ENCODE measurements at places on chromosomes 7 and 10.

DNA sequence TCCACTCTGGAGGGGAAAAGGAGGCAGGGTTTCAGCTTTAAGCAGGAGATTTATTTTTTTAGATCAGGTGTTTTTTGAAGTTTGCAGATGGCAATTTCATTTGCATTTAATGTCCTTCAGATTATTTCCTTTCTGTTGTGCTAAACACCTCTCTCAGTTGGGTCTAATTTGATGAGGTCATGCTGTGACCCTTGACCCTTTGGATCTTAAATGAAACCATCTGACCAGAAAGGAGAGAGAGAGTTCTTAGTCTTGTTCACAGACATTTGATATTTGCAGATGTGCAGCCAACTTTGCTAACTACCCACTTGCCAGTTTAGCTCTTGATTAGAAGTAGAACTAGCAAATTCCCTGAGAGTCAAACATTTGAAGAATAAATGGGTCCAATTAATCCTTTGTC, 101.5 kb upstream of the RAB11FIP2 start:
- no peak for DNase-seq

DNA sequence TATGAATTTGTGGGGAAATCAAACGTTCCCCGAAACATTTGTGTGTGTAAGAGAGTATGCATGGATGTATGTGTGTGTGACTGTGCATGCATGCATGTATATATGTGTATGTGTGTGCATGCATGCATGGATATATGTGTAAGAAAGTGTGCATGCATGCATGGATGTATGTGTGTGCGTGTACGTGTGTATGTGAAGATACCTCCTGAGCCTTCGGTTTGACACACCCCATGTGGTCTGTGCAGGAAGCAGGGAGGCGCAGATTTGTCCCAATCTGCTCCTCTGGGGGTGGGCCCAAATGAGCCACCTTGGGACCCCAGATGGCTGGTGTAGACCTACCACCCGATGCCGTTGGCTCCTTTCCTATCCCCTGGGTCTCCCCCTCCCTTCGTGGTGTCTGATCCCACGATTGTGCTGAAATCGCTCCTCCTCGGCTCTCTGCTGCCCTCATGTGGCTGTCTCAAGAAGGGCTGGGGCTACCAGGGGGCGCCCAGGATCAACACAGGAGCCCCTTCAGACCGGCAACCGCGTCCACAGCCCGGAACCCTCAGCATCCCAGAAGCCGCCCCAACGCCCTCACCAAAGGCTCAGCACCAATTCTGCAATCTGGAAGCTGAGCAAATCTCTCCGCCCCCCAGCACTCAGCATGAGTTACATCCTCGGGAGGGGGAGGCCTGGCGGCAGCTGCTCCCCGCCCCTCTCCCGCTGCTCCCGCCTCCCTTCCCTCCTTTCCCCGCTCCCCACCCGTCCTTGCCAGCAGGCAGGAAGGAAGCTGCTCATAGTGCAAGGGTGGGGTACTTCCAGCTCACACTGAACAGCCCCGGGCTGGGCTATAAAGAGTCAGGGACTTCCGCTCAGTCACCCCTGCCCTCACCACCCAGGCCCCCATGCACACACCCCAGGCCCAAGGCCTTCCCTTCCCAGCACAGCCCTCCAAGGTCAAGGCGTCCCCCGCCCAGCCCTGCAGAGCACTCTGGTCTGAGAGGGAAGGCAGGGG, 2.3 kb upstream of the NOS3 start:
- peak; percentile 63 for DNase-seq

GRCh38 chr10:60942788-60943315, 1.1 kb downstream of the RHOBTB1 start:
- no peak for DNase-seq

DNA sequence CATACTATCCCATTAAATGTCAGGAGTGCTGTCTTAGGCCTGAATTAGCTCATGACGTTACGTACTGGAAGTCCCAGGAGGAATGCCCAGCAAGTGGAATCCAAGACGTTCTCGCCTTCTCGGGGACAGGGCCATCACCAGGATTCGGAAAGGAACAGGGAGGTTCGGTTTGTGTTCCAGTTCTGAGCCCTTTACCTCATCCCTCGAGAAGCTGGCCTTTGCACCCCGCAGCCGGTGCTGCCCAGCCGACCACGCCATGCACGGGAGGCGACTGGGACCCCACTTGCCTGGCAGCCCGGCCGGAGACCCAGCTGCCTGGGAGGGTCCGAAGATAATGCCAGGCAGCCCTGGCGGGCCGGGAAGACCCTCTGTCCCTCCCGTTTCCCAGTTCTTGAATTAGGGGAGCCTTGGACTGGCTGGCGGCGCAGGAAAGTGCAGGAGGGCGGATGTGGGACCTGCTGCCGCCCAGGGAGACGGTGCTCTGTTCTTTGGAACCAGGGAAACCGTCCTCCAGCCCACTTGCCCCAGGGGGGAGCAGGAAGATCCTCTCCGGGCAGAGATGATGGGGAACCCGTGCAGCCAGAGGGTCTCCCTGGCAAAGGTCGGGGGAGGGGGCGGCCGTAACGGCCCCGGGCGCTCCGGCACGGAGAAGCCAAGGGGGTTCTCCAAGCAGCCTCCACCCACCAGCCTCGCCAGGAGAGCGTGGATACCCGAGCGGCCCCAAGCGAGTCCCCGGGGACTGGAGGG, 671 bp upstream of the CHST3 start:
- no peak for DNase-seq

- no peak for DNase-seq
These were observed 11.8 kb downstream of the OR9A2 start for GRCh38 chr7:143015084-143015483.

GRCh38 chr7:138917771-138918170, 63.4 kb downstream of the KIAA1549 start:
- no peak for DNase-seq

DNA sequence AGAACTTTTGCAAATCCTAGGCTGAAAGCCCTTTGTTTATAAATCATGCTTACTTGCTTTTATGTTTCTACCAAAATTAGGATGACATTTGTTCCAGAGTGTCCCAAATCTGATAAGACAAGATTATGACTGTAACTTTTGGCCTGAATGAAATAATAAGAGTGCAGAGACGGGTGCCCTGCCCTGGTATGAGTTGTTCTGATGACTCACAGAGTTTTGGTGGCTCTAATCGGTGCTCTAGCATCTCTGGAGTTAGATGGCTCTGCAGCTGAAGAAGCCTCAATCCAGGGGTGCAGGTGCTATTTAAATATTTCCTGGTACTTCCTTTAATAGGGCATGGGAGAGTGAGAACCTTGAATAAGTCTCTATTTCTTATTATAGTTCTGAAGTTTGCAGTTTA, 102.2 kb upstream of the ELMO1 start:
- DNase-seq, result no peak

- DNase-seq, result no peak
These were observed 376.4 kb downstream of the PARD3 start for GRCh38 chr10:34438741-34439140.

- DNase-seq, result no peak
These were observed 85.0 kb upstream of the ZNF800 start for GRCh38 chr7:127477295-127478023.

DNA sequence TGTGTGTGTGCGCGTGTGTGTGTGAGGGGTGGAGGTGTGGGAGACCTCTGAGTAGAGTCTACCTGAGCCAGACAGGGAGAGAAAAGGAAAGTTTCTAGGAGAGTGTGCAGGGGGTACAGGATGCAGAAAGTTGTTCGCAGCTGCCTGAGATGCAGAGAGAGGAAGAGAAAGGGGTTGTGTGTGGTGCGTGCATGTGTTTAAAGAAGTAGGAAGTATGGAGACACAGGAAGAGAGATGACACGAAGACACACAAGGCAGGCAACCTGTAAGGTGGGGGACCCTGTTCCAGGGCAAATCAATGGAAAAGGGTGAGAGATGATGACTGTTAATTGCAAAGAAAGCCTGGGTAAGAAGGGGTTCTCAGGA, 52.2 kb downstream of the C10orf105 start:
- no peak for DNase-seq

- DNase-seq, result no peak
These were observed 32.8 kb upstream of the ZNF365 start for GRCh38 chr10:62341419-62341818.

GRCh38 chr10:82252081-82252480, 377.1 kb downstream of the NRG3 start:
- DNase-seq, result no peak

GRCh38 chr10:123284022-123284421, 129.8 kb downstream of the BUB3 start:
- DNase-seq, result no peak

- no peak for DNase-seq
These were observed 159.9 kb upstream of the RNF32 start for GRCh38 chr7:156480671-156481070.

DNA sequence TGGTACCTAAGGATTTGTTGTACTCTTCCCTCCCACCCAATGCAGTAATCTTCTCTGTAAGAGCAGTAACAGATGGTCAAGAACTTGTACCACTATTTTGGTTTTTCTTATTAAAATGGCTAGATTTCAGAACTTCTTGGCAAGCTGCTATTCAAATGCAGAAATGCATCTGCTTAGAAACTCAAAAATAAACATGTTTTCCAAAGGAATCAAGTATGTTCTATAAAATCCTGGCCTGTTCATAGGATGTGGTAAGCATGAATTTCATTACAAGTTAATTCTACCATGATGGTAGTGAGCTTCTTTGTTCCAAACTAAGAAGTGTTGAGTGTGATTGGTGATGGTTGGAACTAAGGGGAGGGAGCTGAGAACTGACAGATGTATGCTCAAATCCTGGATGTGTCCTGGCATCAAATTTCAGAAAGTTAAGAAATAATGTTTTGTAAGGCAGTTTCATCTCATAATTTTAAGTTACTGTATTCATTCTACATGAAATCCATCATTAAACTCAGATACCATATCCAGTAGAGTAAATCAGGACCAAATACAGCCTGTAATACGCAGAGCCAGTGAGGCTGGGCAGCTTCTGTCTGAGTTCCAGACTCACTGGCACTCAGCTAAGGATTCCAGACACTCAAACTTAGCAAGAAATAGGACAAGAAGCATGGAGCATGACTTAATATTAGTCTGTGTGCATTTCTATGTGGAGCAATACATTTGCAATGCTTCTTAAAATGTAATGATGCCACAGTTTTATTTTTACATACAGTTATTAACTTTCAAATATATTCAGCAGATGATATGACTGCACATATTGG, 119.6 kb downstream of the TES start:
- DNase-seq, result no peak

GRCh38 chr7:33757563-33758165, 147.7 kb upstream of the BMPER start:
- DNase-seq, result no peak

DNA sequence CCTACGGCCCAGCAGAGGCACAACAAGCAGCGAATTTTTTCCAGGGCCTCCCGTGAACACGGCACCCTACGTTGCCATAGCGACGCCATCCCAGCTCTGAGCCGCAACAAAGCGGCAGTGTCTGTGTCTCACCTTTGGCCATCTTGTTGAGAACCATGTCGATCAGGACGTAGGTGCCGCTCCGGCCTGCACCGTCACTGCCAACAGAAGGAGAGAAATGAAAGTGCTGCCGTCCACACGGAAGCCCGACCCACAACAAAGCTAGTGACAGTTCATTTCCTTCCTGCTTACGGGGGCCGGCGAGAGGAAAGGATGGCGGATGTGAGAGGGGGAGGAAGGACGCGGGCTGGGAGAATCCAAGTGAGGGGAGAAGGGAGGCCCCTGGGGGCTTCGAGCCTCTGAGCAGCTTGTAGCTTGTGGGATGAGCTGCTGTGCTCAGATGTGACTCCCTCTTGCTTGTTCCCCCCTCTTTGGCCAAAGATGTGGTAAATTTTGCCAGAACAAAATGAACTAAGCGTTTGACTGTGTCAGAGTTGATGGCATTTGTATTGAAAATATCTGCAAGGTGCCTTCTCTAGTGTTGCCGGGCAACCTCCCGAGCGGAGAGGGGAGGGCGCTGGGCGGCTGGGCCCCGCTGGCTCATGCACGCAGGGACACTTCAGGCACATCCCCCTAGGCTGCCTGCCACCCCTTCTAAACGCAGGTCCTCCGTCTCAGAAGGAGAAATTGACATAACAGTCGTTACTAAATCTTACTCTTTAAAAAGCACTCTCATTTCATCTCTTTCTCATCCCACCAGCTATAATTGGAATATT, 232.2 kb downstream of the DNAJB6 start:
- DNase-seq, result peak; percentile 38

DNA sequence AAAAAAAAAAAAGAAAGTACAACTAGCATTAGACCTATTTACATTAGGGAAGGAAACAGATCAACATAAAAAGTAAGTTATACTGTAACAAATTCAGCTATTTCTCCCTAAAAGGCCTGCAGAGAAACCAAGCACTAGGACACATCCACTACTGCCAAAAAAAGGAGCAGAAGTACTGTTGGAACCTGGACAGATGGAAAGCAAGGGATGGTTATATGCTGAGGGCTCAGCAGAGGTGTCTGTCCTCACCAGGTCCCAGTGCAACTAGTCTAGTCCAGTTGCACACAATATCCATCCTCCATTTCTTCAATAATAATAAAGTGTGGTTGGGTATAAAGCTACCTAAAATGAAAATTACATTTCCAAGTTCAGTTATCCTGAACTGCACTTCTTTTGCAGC, 103.2 kb upstream of the IFRD1 start:
- no peak for DNase-seq

- no peak for DNase-seq
These were observed 63.3 kb downstream of the TMEM26 start for GRCh38 chr10:61389887-61390286.

- no peak for DNase-seq
These were observed 1221.1 kb upstream of the CELF2 start for GRCh38 chr10:9796564-9796963.

GRCh38 chr7:120993553-120994191, 5.2 kb downstream of the CPED1 start:
- DNase-seq, result no peak

GRCh38 chr10:71124921-71125748, 87.2 kb upstream of the UNC5B start:
- no peak for DNase-seq

- no peak for DNase-seq
These were observed 52.5 kb upstream of the USP6NL start for GRCh38 chr10:11663763-11664555.

- no peak for DNase-seq
These were observed 62.6 kb downstream of the CACNB2 start for GRCh38 chr10:18202680-18203460.

DNA sequence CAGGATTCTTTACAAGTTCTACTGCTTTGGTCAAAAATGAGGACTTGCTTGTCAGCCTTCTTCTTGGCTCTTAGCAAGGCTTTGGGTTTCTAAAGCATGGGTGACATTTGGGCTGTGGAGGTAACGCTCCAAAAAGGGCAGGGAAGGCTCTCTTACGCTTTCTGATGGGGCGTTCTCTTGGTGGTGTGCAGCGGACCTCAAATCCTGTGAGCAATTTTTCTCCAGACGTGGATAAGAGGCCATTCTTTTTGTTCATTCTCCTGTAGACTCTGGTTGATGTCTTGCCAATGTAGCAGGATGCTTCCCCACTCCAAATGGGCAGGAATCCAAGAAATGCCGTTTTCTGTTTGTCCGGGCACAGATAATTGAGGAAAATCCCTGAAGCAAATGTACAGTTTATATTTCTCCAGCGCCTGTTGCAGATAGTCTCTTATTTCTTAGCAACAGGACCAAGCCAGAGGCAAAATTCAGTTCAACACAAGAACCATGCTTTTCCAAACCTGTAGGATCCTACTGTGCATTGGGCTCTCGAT, 138.4 kb upstream of the NFE2L3 start:
- no peak for DNase-seq

Measured in activated T-cell treated with anti-CD3 and anti-CD28 coated beads for 48 hours (primary cell).